ENCODE measurements at places on chromosomes 5 and 9. TPM values are rescaled to one million over a fixed set of nuclear protein-coding genes. Genes with fewer than 3 reads are reported as not detected.

- DNase-seq = no peak
Observed at GRCh38 chr9:100933656-100934055, 94.9 kb upstream of the PLPPR1 start.

DNA sequence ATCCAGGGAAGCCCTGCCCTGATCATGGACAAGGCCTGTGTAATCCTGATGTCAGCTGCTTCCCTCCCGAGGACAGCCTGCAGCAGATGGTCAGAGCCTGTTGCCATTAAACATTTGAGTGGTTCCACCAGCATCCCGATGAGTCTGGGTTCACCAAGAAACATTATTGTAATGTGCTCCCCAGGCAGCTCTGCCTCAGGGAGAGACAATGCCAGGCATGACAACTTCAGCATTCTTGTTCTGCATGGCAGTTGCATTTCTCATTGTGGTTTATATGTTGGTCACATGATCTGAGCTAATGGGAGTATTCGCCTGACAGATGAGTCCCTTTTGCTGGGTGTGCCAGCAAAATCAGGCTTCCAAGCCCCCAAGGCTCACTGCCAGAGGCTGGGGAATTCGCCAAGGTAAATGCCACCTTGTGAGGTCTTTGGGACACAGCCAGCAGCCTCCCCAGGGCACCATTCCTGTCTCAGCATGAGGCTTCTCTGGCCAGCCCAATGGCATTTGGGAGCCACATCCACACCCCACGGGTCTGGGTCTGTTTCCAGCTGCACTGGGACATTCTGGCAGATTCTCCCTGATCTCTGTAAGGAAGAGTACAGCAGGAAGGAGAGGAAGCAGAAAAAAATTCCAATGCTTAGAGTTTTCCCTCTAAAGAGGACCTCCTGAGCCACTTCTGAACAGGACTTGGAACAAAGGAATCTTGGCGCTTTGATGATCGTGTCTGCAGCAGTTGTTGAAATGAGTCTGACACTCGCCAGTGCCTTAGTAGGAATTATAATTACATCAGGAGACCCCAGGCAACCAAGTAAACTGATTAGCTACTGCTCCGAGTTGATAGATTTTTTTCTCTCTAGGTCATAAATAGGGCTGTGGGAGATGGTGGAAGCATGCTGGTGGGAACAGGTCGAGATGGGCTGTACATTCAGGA, 18.7 kb downstream of the KCNIP1 start:
- no peak for DNase-seq

DNA sequence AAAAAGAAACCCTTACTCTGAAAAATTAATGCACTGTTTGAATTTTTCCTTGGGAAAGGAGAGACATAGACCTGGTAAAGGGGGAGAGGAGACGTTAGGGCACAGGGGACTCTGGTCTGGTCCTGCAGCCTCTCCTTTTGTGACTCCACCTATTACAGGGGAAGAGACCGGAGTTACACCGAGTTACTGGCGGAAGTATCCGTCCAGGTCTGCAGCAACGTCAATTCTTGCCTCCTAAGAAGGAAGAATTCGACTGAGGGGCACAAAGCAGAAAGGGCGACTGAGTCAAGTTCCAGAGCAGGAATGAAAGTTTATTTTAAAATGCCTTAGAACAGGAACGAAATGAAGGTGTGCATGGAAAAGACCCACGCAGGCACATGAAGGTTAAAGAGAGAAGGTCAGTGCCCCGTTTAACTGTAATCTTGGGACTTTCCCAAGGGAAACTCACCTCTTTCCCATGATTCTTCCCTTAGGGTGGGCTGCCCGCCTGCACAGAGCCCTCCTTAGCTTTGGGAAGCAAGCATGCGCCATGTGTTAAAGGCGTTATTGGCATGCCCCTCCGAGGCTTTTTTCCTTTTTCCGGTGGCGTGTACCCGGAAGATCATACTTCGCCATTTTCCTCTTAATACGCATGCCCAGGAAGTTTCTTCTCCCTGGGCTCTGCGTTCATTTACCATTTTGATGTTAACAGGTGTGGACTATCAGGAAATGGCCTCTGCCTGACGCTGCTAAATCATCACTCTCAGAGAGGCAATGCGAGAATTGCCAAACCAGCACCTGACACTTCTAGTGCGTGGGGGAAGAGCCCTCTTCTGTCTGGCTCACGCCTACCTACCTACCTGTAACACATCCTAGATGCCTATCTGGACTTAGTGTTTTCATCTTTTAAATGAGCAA, 409.6 kb upstream of the PAPPA start:
- DNase-seq = peak; percentile 31

- DNase-seq = no peak
Observed at GRCh38 chr9:126506361-126507317, 107.1 kb upstream of the LMX1B start.

DNA sequence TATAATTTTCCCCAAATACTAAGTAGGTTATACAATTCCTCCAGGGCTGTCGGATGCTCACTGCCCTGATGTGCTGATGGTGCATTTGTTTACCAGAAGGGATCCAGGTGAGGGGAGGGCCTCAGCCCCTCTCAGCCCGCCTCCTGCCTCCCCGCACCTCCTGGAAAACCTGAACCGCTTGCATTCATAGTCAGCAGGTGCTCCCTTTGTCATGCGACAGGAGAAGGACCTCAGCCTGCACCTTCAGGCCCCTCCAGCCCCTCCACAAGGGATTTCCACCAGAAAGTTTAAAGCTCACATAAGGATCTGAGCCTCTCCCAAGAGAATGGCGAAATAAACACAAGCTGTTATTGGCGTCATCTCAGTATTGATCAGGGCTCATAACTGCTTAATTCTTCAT, 36.5 kb upstream of the NTNG2 start:
- DNase-seq = no peak

The C5orf52 gene
- 35.0 TPM for polyA plus RNA-seq

- DNase-seq = peak; percentile 66
Observed at GRCh38 chr5:149423794-149424268, 44.7 kb upstream of the IL17B start.
